Suprapubic skin (tissue), 4 donors: ENCODE measurements at places on chromosomes 3 and 15.

GRCh38 chr3:139427283-139428060, 38.0 kb upstream of the COPB2 start:
- peaks cover 3% of the 10 kb centered on the region for H3K4me1 ChIP-seq
- no peak for DNase-seq
- no peak overlapping the region for H3K4me3 ChIP-seq
- H3K27me3 ChIP-seq: no peaks in the 10 kb centered on the region
- H3K27ac ChIP-seq: no peak overlapping the region

DNA sequence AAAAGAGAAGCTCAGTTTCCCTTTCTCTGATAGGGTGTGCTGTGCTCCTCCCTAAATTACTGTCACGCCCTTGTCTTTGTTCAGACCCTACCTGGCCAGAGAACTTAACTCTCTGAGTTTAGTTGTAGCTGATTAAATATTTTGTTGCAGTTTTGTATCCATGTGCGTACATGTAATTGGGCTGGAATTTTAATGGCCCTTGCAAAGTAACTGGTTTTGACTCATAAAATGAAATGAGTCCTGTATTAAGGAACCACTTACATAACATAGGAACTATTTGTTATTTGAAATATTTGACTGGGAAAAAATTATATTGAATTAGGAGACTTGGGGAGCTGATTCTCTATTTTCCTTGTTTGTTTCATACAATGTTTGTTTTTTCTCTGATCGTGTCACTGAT, 80.2 kb downstream of the LRRK1 start:
- H3K27me3 ChIP-seq: no peaks in the 10 kb centered on the region
- peaks cover 10% of the 10 kb centered on the region for H3K36me3 ChIP-seq
- H3K4me3 ChIP-seq: no peak overlapping the region
- no peak overlapping the region for H3K27ac ChIP-seq
- H3K4me1 ChIP-seq: peaks cover 3% of the 10 kb centered on the region

DNA sequence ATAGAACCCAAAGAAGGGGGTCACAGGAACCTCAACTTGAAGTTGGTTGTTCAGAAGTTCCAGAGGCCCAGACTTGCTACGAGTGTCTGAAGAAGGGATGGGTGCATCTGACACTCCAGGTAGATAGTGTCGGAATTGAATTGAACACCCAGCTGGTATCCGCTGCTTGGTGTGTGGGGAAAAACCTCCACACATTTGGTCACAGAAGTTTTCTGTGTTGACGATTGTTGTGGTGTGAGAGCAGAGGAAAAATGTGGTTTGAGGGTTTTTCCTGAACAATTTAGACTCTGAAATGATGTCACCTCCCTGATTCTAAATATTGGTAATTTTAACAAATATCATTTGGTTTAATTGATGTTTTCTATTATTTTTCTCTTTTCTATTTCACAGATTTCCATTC, 218.8 kb upstream of the CTNNB1 start:
- no peaks in the 10 kb centered on the region for H3K4me1 ChIP-seq
- no peaks in the 10 kb centered on the region for H3K27me3 ChIP-seq
- H3K4me3 ChIP-seq: no peak overlapping the region

DNA sequence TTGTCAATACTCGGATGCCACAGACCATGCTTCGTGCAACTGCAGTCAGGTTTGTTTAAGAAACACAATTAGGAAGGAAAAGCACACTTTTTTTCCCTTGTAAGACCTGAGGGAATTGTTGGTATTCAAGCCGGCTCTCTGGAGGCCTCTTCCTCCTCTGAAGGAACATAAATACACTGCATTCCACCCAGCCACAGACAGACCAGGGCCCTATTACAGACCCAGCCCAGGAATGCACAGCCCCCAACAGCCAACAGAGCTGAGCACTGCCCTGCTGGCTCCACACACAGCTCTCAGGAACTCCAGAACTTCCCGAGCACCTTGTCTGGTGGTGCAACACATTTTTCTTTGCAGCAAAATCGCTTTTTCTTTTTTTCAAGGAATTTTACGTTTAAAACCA, 488.7 kb upstream of the PROK2 start:
- H3K4me1 ChIP-seq: peaks cover 57% of the 10 kb centered on the region
- H3K4me3 ChIP-seq: no peak overlapping the region
- H3K27ac ChIP-seq: no peak overlapping the region
- no peaks in the 10 kb centered on the region for H3K27me3 ChIP-seq
